ENCODE measurements at places on chromosomes 4 and X. TPM values are rescaled to one million over a fixed set of nuclear protein-coding genes. Genes with fewer than 3 reads are reported as not detected.

- no peak for DNase-seq
Observed at GRCh38 chr4:93433840-93434239, 394.7 kb upstream of the ATOH1 start.

DNA sequence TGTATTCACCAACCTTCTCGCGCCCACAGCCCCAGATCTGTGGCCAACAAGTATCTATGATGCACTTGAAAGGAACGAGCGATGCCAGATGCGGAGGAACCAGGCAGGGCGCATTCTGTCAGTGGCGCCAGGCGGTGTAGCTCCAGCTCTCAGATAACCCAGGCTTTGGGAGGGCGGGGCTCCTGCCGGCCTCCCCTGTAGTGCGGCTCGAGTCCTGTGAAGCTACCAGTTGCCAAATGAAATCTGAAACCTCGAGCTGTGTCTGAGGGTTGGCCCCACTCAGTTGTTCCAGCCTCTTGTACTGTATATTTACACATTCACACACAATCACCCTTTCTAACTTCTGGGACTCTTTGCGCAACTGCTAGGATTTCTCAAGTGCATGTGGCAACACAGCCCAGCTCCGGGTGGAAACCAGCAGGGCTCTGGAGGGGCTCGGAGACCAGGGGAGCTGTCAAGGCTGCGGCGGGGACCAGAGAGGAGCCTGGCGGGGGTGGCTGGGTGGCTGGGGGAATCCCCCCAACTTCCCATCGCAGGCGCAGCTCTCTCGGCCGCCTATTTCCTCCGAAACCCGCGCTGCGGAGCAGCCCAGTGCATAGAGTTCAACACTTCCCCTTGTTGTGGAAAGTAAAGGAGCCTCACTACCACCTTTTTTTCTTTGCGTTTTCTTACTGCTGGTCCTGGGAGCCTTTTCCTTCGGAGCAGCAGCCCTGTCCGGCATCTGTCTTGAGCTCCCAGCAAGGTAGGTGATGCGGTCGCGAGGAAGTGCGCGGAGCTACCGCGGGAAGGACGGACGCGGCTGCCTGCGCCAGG, at the start of gene ARHGAP24:
Gene ARHGAP24, plus strand, starts transcription at position 333 of the 813 bp plus-strand sequence.
- DNase-seq: peak; percentile 94

- DNase-seq: no peak
Observed at GRCh38 chr4:91769912-91770311, 533.9 kb upstream of the GRID2 start.

- DNase-seq: no peak
Observed at GRCh38 chr4:126757219-126757618, 875.5 kb upstream of the INTU start.

GRCh38 chr4:76017056-76017686, 6.1 kb downstream of the CXCL10 start:
- DNase-seq: no peak

GRCh38 chr4:86054286-86055032, 305.4 kb downstream of the MAPK10 start:
- DNase-seq: no peak

DNA sequence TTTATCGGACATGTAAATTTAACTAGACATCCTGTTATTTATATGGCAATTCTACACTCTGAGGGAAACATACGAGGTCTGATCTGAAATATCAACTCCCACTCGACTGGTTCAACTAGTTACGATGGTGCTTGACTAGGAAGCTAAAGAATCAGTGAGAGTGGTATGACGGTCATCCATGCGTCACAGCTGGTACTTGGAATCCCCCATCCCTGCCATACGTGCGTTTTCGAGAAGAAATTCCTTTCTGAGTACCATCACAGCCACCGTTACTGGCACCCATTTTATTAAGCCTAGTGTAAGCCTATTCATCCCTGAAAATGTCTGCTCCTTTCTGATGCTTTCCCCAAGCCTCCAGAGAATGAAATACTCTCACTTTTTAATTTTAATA, 695 bp upstream of the PIGA start:
- DNase-seq: peak; percentile 35

DNA sequence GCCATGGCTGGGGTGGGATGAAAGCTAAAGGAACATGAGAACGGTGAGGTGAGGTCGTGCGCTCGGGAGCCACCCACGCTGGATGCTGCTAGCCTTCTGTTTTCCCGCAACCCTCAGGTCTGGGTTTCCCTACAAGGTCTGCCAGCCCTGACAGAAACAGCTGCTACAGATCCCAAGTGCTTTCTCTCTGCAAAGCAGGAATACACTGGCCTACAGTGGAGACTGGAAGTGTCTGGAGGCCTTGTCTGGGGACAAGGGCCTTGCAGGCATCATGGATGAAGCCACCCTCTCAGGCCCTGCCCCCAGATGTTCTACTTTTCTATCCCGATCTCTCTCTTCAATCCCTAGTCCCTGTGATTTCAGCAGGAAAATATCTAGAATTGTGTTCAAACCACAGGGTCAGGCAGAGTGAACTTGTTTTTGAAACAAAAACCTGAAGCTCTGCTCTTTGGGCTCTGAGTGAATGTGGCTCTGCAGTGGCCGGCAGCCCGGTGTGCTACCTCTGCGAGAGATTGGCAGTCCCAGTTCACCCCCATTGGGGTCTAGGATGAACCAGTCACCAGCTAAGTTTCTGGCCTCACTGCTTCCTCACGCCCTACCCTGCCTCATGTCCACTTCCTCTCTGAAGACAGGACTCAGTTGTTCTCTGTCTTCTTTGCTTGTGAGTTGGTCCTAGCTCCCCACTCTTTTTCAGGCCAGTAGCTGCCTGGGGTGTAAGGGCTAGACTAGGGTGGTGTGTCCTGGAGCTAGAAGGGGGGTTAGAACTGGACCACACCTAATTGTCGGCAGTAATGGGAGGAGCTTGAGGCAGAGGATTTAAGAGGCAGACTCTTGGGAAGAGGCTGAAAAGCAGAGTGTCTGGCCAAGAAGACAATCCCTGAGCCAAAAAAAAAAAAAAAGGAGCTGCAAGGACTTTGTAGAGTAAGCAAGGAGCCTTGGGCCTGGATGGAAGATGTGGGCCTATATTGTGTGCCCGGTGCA, 89.6 kb downstream of the RTL5 start:
- DNase-seq: no peak

TLR7 gene
- total RNA-seq: not detected

Measured in neural progenitor cell (in vitro differentiated cells).